M059J (cell line): ENCODE measurements at places on chromosomes 11 and 22. TPM values are rescaled to one million over a fixed set of nuclear protein-coding genes. Genes with fewer than 3 reads are reported as not detected.

The NXPE2 gene
- total RNA-seq, result not detected in 2 replicates

The MIAT gene
- 0.02 TPM in 2 replicates for total RNA-seq

The TBX1 gene
- total RNA-seq, result 0.10 TPM in 1 of 2 replicates, not detected in the other

The ANO1 gene
- not detected in 2 replicates for total RNA-seq

The OR52H1 gene
- not detected in 2 replicates for total RNA-seq

The NCAM1 gene
- not detected in 2 replicates for total RNA-seq

The LARGE1 gene
- 1.2 and 3.4 TPM in 2 replicates for total RNA-seq

- no peak for DNase-seq
Observed at GRCh38 chr11:104183593-104183992, 19.6 kb upstream of the PDGFD start.

DNA sequence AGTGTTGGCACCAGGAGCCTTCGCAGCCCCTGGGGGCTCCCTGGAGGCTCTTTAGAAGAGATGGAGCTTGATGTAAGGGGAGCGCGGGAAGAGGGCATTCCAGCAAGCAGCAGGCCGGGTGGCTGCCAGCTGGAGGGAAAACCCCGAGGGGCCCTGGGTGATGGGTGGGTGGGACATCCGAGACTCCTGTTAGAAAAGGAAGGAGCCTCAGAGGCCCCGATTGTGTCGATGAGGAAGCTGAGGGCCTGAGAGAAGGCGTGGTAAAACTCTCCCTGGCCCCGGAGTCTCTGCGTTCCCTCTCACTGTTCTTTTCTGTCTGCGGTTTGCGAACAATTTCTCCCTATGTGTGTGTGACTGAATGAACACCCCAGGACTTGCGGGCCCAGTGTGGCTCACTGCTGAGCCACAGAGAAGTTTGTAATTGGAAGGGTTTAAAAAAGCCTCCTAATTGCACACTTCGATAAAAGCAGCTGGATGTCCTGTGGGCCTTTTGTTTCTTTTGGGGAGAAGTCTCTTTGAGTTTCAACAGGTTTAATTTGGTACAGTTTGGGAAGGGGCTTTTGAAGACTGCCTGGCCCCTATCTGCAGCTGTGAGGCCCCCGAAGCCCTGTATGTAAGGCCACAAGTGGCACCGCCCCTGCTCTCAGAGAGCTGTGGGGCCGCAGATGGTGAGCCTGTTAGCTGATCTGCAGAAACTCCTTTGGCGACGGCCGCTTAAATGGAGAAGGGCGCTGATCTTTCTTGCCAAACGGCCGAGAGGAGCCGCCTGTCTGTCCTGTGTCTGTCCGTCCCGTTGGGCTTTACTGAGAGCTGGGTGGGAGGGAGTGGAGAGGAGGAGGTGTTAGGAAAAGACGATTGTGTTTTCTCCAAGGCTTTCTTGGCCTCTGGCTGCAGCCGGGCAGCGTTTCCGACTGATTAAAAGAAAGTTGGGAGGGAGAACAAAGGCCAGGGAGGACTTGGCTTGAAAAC, 2.0 kb downstream of the FBLN1 start:
- DNase-seq, result peak; percentile 79
